Bronchial smooth muscle cell (primary cell): ENCODE measurements at places on chromosomes 3 and 15. TPM values are rescaled to one million over a fixed set of nuclear protein-coding genes. Genes with fewer than 3 reads are reported as not detected.

MINAR1 gene
- total RNA-seq, result 0.43 and 0.63 TPM in 2 replicates

SCAANT1 gene
- not detected in 2 replicates for total RNA-seq

ZNF80 gene
- not detected in 2 replicates for total RNA-seq

GATM gene
- 0.16 and 0.17 TPM in 2 replicates for total RNA-seq

CLDN16 gene
- total RNA-seq, result not detected in 2 replicates

CRYBG3 gene
- total RNA-seq, result 27.0 and 28.9 TPM in 2 replicates

FBXO40 gene
- total RNA-seq, result not detected in 2 replicates

P2RY13 gene
- not detected in 2 replicates for total RNA-seq

TTLL13 gene
- total RNA-seq, result 0.09 and 0.16 TPM in 2 replicates

LNP1 gene
- 3.9 and 4.6 TPM in 2 replicates for total RNA-seq

GOLGA8N gene
- 4.3 and 4.5 TPM in 2 replicates for total RNA-seq

SLC6A20 gene
- not detected in 2 replicates for total RNA-seq

RPL4 gene
- total RNA-seq, result 1,294 and 2,763 TPM in 2 replicates

ROBO2 gene
- 0.17 and 0.95 TPM in 2 replicates for total RNA-seq

DZIP1L gene
- 17.5 and 22.2 TPM in 2 replicates for total RNA-seq

HIGD2B gene
- total RNA-seq, result under 0.01 TPM in 1 of 2 replicates, not detected in the other

SPESP1 gene
- 6.8 and 14.3 TPM in 2 replicates for total RNA-seq

CFAP100 gene
- total RNA-seq, result not detected in 2 replicates

CCDC39 gene
- total RNA-seq, result under 0.01 and 0.52 TPM in 2 replicates

CKMT1A gene
- 0.16 and 0.26 TPM in 2 replicates for total RNA-seq

GLDN gene
- 47.8 and 90.2 TPM in 2 replicates for total RNA-seq

CAPN3 gene
- total RNA-seq, result 1.7 and 3.2 TPM in 2 replicates

ZBED2 gene
- total RNA-seq, result under 0.01 TPM in 1 of 2 replicates, not detected in the other

ATP10A gene
- 2.5 and 4.3 TPM in 2 replicates for total RNA-seq

ST3GAL6 gene
- total RNA-seq, result 1.3 TPM in 2 replicates

TBL1XR1 gene
- total RNA-seq, result 240 and 309 TPM in 2 replicates

HAPLN3 gene
- total RNA-seq, result 1.9 and 2.4 TPM in 2 replicates

MCTP2 gene
- total RNA-seq, result 4.1 and 4.3 TPM in 2 replicates

PRRT3 gene
- 1.9 and 3.0 TPM in 2 replicates for total RNA-seq

RAB27A gene
- 7.5 and 10.6 TPM in 2 replicates for total RNA-seq

SLC51A gene
- not detected in 2 replicates for total RNA-seq

SETMAR gene
- 11.0 and 11.2 TPM in 2 replicates for total RNA-seq

NEIL1 gene
- total RNA-seq, result 6.3 TPM in 2 replicates

VWA5B2 gene
- total RNA-seq, result not detected in 2 replicates

TMC3 gene
- under 0.01 TPM in 1 of 2 replicates, not detected in the other for total RNA-seq

ITGB5 gene
- total RNA-seq, result 273 and 391 TPM in 2 replicates

C3orf38 gene
- 29.8 and 30.1 TPM in 2 replicates for total RNA-seq

CCDC191 gene
- total RNA-seq, result 1.7 and 2.7 TPM in 2 replicates

USP19 gene
- 38.3 and 61.7 TPM in 2 replicates for total RNA-seq

FAM174B gene
- total RNA-seq, result 2.0 and 4.1 TPM in 2 replicates

SPSB4 gene
- total RNA-seq, result not detected in 2 replicates

PDCD7 gene
- total RNA-seq, result 11.8 and 15.0 TPM in 2 replicates

ACAN gene
- under 0.01 and 0.09 TPM in 2 replicates for total RNA-seq

GNAT1 gene
- total RNA-seq, result not detected in 2 replicates

DNAH12 gene
- total RNA-seq, result under 0.01 TPM in 2 replicates

CSPG5 gene
- total RNA-seq, result 0.09 and 0.16 TPM in 2 replicates

SOX14 gene
- not detected in 2 replicates for total RNA-seq

NME9 gene
- not detected in 2 replicates for total RNA-seq

CCDC13 gene
- 0.86 and 0.95 TPM in 2 replicates for total RNA-seq

SLC28A1 gene
- total RNA-seq, result not detected in 2 replicates

TMEM207 gene
- total RNA-seq, result not detected in 2 replicates

TGFBR2 gene
- 75.4 and 110 TPM in 2 replicates for total RNA-seq

XYLB gene
- 3.6 and 5.8 TPM in 2 replicates for total RNA-seq

PRKCD gene
- 2.4 and 3.6 TPM in 2 replicates for total RNA-seq
